ENCODE measurements at places on chromosomes 1 and 21.

GRCh38 chr1:205680073-205680851 is at the start of gene SLC45A3:
Gene SLC45A3, minus strand, starts transcription at chr1:205680509. Its CDS starts 15,853 bp downstream, at chr1:205664656.
- no peak for DNase-seq

DNA sequence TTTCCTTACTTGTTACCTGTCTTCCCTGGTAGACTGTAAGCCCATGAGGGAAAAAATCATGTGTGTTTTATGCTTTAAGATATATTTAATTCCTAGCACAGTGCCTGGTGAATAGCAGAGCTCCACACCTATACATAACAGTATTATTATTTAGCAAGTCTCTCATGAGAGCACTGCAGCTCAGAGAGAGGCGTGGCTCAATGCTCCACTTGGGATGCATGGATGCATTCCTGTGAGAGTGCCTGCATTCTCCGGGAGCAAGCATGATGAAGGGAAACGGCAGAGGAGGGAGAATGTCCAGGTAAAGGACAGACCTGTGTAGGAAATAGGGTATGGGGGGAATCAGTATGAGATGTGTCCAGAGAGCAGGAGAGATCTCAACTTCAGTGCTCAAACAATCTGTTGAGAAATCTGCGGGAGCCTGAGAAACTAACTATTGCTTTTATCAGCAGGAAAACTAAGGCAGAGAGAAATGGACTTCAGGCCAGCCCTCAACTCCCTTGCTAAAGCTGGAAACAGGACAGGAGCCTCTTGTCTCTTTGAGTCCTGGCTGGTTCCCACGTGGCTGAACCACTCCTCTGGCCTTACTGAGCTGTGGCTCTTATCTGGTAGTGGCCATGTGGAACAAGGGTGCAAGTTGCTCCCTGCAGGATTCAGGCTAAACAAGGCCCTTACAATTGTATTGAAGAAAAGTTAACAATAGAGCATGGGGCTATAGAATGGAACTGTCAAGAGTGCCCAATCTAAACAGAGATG is 113.1 kb downstream of the KCNN3 start:
- DNase-seq, result no peak

DNA sequence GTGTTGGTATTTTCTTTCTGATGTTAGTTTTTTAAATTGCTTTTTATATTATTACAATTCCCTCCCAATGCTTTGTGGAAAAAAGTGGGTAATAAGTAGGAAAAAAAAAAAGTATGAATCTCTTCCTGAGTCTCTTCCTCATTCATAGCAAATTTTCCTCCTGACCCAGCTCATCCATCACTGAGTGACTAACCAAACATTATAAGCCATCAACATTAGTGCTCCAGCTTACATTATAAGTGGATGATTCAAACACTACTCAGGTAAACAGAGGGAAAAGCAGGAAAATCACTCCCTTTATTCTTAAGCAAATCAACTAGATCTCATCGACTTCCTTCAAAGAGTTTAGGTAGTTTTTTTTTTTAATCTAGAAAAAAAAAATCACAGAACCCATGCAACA is 15.4 kb upstream of the SAMD13 start:
- no peak for DNase-seq

- no peak for DNase-seq
These were observed 23.9 kb downstream of the CAPN8 start for GRCh38 chr1:223641523-223642039.

- DNase-seq, result no peak
These were observed 169.3 kb upstream of the ZP4 start for GRCh38 chr1:238060061-238060460.

- DNase-seq, result no peak
These were observed 213.5 kb upstream of the IRF2BP2 start for GRCh38 chr1:234823191-234824176.

DNA sequence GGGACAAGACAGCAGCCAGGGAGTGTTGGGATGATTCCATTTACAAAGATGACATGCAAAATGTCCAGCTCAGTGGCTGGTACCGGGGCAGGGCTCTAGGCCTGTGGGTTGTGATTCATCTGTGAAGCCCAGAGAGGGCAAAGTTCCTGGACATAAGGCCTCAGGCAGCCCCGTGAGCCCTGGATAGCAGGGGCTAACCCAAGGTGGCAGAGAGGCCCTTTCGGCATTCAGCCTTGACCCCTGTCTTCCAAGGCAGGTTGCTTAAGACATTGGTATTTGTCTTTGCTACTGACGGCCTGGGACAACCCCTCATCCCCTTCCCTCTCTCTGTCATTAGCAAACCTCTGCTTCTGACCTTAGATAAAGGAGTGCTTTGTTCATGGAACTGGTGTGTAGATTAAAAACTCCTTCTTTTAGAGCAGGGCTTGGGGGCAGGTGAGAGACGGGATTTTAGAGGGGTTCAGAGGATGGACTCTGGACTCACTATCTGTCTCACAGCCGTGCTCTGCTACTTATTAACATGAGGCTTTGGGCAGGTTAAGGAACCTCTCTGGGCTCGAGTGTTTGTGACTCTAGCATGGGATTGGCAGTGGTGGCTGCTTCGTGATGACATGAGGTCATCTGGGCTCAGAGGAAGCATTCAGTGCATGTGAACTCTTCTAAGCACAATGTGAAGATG is 36.3 kb downstream of the TMEM51 start:
- DNase-seq, result no peak

DNA sequence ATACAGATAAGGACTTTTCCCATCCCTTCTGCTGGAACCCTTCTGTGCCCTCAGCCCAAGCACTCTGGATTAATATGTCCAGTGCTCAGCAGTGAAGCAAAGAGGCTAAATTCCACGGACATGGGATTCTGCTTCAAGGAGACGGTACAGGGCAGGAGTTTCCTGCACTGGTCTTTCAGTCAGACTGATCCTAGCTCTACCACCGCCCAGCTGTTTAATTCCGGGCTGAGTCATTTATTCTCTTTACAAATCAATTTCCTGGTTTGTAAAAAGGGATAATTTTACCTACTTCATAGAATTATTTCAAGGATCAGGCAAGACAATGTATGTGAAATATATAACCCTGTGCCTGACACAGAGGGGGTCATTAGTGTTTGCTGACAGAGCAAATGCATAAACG is 41.6 kb upstream of the NRDC start:
- no peak for DNase-seq

DNA sequence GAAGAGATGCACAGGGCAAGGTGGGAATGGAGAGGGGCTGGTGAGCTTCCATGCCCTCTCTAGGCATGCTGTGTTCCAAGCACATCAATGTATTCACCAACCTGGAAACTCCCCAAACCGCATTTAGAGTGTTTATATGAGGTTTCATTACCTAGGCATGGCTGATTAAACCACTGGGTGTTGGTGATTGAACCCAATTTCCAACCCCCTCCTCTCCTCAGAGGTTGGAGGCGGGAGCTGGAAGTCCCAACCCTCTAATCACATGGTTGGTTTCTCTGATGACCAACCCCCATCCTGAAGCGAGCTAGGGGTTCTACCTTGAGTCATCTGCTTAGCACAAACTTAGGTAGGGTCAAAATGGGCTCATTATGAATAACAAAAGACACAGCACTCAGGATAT is 3.0 kb upstream of the PPIE start:
- DNase-seq, result no peak

All from foreskin melanocyte (primary cell).